Mammary epithelial cell (primary cell): ENCODE measurements at places on chromosomes 11 and 22.
A peak's percentile ranks its signal among the peaks of the same experiment; 100 is the strongest.

- DNase-seq, result no peak
Observed at GRCh38 chr11:121497176-121497998, 44.6 kb upstream of the SORL1-AS1 start.

- no peak for DNase-seq
Observed at GRCh38 chr11:68817554-68817953, 24.2 kb downstream of the CPT1A start.

- no peak for DNase-seq
Observed at GRCh38 chr11:35585416-35585815, 32.8 kb upstream of the FJX1 start.

GRCh38 chr11:67592880-67593564 is 9.4 kb downstream of the GSTP1 start:
- DNase-seq, result peak; percentile 17

- DNase-seq, result no peak
Observed at GRCh38 chr22:48267681-48268080, 1505.2 kb downstream of the TBC1D22A start.

DNA sequence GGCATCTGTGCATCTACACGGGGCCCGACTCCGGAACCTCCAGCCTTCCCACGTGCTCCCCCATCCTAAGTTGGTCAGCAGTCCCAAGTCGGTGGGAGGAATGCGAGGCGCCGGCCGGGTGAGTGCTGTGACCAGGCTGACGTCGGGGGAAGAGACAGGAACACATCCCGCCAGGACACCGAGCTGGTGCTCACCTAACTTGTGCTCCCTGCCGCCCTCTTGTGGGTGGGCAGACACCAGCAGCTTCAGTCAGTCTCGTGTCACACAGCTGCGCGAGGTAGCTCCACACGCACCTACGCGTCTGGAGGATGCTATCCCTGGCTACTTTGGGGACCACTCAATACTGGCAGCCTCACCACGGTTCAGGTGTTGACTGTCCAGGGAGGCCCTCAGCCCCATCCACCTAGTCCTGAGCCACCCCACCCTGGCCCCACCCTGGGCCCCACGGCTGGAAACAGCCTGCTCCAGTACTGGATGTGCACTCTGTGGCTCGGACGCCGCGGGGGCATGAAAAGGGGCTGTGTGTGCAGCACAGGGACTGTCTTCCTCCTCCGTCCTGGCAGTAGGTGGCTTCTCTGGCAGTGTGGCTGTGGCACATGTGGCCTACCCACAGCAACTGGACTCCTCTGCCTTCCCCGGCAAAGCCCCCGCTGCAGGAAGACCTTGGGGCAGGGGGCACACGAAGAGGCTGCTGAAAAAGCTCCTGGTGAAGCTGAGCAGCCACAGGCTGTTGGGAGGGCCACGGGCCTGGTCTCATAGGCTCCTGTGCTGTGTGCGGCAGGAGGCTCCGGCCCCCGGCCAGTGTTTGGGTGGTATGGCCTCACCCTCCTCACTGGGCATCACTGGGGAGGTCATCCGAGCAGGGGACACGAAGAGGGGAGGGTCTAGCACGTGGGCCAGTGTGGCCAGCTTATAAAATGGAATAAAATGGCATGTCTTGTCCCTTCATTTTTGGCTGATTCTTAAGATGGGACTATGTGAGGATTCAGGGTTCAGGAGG is 11.2 kb upstream of the BID start:
- peak; percentile 39 for DNase-seq

DNA sequence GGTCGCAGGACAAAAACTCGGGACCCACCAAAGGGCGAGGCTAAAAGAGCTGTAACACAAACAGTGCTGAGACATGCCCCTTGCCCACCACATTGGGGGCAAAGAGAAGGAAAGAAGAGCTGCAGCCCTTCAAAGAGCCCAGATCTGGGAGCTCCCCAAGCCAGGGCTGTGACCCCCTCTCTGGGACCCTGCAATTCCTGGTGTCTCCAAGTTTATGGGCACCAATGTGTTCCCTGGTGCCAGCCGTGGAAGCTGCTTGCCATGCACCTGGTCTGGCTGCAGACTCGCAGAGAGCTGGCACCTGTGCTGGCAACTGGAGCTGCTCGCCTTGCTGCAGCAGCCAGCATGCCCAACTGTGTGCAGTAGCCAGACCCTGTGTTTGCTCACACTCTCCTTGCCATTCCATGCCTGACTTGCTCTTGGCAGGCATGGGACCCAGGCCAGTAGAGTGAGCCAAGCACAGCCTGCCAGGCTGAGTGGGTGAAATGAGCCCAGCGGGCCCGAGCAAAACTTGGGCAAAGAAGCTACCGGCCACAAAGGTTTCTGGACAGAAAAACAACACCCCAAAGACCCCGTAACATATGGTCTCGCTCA is 16.0 kb downstream of the RRP8 start:
- no peak for DNase-seq

DNA sequence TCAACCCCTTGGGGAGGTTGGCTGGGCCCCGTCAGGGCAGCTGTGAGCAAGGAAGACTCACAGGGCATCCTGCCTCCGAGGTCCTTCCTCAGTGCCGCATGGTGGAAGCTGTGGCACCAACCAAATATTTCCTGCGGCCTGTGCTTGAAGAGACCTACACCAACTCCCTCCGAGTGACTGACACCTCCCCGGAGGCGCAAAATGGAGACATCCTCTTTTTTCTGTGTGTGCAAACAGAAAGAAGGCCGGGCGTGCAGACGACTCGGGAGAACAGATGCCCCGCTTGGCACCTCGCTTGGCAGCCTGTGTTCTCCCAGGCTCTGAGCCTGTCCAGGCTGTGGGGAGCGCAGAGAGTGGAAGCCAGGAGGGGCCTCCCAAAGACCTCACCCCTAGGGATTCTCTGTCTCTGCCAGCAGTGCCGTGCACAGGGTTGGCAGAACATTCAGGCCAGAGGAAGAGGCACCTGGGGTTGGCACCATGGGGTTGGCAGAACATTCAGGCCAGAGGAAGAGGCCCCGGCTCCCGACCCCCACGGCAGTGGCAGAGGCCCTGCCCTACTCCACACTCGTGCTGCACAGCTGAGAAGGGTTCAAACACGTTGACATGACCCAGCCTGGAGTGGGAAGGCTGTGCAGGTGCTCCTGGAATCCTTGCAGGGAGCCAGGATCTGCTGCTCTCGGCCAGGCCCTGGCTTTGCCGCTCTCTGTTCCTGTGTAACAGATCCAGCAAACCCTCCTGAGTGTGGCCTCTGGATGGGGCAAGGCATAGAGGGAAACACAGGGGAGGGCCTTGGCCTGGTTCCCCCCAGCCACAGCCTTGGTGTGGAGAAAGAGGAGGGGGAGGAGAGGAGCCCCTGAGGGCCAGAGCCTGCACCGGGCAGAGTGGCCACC is 805.5 kb downstream of the BRD1 start:
- no peak for DNase-seq
